Activated naive CD4-positive, alpha-beta T cell (primary cell): ENCODE measurements at places on chromosomes 5 and 9.

GRCh38 chr5:2562036-2562435 is 189.4 kb downstream of the IRX2 start:
- DNase-seq = no peak

GRCh38 chr9:76403352-76403751 is 9.1 kb upstream of the RFK start:
- DNase-seq = no peak

DNA sequence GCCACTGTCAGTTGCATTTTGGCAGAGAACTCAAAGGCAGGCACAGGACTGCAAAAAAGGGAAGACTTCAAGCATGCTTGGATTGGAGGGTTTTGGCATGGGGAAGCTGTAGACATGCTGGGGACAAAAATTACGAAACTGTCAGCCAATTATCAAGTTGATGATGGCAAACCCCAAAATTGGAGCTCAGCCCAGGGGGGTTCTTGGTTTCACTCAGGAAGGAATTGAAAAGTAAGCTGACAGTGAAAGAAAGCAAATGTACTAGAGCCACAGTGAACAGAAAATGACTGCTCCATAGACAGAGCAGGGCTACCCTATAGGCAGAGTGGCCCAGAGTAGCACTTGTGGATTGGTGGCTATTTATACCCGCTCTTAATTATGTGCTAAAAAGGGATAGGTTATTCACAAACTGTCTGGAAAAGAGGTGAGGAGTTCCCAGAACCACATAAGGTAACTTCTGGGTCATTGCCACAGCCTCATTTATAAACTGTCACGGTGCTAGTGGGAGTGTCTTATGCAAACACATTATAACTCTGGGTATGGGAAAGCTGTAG is 14.6 kb upstream of the CFAP95 start:
- DNase-seq = no peak

DNA sequence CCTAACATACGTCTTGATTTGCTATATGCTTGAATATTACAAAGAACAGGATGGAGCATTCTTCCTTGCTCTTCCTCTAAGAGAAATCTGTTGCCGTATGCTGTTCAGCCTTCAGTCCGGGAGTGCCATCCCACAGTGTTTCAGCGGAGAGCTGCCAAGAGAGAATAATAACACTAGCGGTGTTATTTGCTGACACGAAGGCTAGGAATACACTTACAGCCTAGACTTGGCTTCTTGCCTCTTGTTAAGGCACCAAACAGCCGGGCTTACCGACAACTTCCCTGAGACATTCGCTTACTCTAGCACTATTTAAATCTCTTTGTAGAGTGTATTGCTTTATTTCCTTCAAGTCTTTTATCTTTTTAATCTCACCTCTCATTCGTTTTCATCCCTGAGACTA is 31.4 kb downstream of the KCTD16 start:
- no peak for DNase-seq

- no peak for DNase-seq
Observed at GRCh38 chr5:81235287-81236072, 2.4 kb downstream of the CKMT2 start.

- no peak for DNase-seq
Observed at GRCh38 chr9:85716031-85716877, 25.5 kb downstream of the AGTPBP1 start.

GRCh38 chr5:150296496-150296895 is 6.2 kb downstream of the ARSI start:
- DNase-seq = no peak

GRCh38 chr5:159548517-159548916 is 218.2 kb upstream of the IL12B start:
- no peak for DNase-seq

GRCh38 chr5:79702606-79703380 is 13.2 kb downstream of the CMYA5 start:
- DNase-seq = peak; percentile 5

DNA sequence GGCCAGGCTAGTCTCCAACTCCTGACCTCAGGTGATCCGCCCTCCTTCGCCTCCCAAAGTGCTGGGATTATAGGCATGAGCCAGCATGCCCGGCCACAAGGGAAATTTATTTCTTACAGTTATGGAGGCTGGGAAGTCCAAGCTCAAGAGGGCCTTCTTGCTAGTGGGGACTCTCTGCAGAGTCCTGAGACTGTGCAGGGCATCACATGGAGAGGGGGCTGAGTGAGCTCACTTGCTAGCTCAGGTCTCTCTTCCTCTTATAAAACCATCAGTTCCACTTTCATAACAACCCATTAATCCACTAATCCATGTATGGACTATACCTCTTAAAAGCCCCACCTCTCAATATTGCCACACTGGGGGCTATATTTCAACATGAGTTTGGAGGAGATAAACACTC is 5.1 kb upstream of the SPIN1 start:
- no peak for DNase-seq

DNA sequence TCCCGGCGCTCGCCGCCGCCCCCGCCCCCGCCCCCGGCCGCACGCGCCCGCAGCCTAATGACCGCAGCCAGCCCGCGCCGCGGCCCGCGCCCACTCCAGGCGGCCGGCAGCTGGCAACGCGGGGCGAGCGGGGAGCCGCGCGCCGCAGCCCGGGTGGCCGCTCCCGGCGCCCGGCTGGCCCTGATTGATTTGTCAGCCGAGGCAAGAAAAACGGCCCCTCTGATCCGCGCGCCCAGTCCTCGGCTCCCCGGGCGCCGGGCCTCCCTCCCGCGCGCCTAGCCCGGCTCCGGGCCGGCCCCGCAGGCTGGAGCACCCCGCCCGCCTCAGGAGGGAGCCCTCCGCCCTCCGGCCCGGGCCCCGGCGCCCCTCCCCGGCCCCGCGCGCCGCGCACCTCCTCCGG is 11.9 kb upstream of the LHX2 start:
- no peak for DNase-seq

DNA sequence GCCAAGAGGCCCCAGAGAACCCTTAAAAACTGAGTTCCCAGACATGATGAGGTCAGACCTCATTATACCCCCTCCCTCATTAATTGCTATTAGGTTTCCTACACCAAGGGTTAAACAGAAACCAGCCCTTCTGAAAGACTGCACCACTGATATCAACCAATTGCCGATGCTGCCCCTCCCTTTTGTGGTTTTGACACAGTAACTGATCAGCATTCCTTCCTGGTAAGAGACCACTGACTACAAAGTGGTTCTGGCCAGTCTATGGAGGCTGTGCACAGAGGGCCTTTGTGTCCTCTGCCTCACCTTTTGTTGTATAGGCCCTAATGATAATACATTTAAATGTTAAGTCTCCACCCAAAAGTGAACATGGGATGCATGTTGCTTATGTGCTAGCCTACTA is 201.5 kb downstream of the FRMD3 start:
- no peak for DNase-seq

- DNase-seq = no peak
Observed at GRCh38 chr5:145341842-145342241, 493.3 kb downstream of the PRELID2 start.

- no peak for DNase-seq
Observed at GRCh38 chr5:124725040-124725434, 21.4 kb downstream of the ZNF608 start.

DNA sequence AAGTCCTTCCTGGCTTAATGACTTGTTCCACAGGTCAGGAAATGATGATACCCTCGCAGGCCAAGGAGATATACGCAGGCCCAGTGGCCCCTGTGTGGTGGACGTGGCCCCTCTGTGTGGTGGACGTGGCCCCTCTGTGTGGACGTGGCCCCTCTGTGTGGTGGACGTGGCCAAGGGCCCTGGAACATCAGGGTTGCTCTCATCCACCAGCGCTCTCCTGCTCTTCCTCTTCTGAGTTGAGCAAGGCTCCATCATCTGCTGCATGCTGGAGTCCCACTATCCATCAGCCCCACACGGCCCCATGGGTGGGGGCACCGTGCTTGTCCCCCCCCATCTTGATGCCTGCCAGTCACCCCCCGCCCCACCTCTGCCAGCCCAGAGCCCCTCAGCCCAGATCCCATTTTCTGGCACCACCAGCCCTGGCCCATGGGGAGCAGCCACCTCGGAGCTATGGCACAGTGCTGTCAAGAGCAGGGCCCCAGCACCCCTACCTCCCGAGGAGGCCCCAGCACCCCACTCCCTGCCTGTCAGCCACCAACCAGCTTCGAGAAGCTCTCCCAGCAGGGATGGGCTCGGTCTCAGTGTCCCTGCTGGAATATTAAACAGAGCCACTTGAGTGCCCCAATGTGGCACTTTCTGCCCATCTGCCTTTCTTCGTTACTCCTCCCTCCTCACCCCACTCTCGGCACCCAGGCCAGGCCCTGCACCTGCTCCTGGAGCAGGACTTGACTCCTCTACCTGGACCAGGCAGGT is 8.1 kb downstream of the LRRC14B start:
- no peak for DNase-seq

- no peak for DNase-seq
Observed at GRCh38 chr5:128881502-128882018, 83.7 kb upstream of the SLC27A6 start.

DNA sequence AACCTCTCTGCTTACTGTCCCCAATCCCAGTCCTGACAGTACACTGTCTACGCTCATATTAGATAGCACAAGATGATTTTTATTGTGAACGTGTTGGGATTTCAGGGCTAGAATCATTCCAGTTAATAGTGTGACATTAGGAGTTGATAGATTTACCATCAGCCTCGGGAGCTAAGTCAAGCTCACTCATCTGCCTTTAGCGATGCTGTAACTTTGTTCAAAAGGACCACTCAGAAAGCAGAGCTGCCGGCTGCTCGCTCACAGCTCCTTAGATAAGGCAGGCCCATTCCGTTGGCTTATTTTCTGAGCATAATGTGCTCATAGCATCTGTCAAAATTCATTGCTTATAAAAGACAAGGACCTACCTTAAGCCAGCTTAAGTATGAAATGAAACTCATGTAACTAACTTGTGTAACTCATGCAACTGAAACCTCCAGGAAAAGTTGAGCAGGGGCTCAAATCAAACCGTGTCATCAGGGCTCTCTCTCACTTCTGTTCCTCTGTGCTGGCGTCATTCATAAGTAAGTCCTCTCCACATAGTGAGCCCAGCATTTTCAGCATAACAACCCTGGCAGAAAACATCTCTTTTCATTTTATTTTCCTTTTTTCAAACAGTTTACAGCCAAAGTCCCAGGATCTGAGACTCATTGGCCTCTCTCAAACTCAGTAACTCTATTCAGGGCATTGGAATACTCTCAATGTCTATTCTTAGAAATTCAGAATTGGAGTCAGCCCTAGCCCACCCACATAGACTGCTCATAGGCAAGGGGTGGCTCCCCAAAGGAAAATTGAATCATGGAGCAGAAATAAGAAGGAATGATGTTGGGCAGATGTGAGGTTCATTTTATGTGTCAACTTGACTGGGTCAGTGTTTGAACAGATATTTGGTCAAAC is 208.8 kb downstream of the MAN2A1 start:
- DNase-seq = no peak

- DNase-seq = no peak
Observed at GRCh38 chr9:70094747-70095146, 51.1 kb downstream of the MAMDC2 start.

DNA sequence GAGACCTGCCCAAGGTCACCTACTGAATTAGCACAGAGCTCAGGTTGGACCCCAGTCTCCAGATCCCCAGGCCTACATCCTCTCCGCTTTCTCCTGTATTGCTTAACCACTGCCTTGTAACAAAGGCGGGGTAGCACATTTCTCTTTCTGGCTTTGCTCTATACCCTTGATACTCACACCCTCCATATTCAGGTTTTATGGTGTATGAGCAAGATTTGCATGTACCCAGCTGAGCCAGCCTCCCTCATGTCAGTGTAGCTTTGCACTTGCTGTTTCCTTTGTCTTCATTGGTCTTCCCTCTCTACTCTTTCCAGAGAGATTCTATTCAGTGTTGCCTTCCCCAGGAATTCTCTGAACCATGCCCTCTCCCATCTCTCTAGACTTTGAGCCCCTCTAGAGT is 19.6 kb upstream of the ZCCHC7 start:
- DNase-seq = no peak

GRCh38 chr9:5918460-5918859 is 27.8 kb downstream of the MLANA start:
- no peak for DNase-seq

- no peak for DNase-seq
Observed at GRCh38 chr9:70066418-70066817, 22.8 kb downstream of the MAMDC2 start.

GRCh38 chr9:12457237-12457636 is 235.9 kb upstream of the TYRP1 start:
- DNase-seq = no peak

DNA sequence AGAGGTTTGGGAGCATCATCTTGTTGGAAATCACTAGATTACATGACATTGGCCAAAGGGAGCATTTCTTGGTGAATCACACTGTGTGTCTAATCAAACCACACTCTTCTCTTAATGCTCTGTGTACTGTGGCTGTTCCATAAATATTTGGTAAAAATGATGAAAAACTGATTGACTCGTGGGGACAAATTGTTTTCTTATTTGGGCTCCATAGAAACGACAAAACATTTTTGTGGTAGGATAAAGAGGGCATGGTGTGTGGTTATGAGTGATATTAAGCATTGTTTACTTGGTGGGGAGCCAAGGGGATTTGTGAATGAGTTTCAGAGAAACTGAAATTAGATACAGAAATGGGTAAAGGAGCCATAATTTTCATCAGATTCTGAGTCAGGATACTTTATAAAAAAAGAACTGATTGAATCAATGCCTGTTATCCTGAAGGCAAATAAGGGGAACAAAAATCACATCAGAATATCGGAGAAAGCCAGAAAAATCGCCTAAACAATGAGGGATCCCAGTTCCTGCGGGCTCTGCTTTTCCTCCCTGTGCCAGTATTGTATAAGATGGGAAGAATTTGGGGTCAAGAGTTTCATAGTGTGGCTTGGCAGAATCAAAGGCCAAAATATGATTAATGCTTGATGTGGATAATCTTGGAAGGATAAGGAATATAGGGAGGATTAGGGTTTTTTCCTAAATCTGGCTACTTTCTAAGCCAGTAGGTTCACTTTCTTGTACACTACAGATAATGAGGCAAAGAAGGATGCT is 33.3 kb downstream of the FBXL7 start:
- no peak for DNase-seq

DNA sequence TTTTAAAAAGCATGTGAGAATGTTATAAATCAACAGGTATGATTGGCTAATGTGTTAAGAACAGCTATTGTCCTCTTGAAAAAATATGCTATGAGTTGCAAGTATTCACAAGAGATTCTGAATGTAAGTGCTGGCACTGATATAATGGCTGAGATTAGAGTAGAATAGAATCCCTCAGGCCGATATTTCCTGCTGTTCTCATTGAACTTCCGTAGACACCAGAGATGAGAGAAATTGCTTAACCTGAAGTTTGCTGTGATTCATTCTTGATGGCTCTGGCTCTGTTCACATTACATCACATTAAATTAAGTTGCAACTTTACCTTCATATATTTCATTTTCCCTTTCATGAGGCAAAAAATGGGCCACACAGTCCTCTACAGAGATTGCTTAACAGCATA is 114.5 kb downstream of the BAAT start:
- DNase-seq = no peak

- no peak for DNase-seq
Observed at GRCh38 chr9:113428062-113428615, 17.6 kb downstream of the C9orf43 start.

GRCh38 chr5:141691286-141691866 is 9.3 kb upstream of the ARAP3 start:
- DNase-seq = no peak

- DNase-seq = no peak
Observed at GRCh38 chr5:41841325-41841724, 28.9 kb downstream of the OXCT1 start.
